ENCODE measurements at places on chromosomes 16 and 17. TPM values are rescaled to one million over a fixed set of nuclear protein-coding genes. Genes with fewer than 3 reads are reported as not detected.

GRCh38 chr17:4853208-4853671 lies 20.1 kb downstream of the MINK1 start:
- DNase-seq, result no peak
- no peak overlapping the region for H3K4me3 ChIP-seq
- H3K4me1 ChIP-seq, result peaks cover 38% of the 10 kb centered on the region
- H3K27me3 ChIP-seq, result no peaks in the 10 kb centered on the region
- H3K27ac ChIP-seq, result peak overlapping the region; percentile 77

The PRSS36 gene
- total RNA-seq, result 0.34 TPM

DNA sequence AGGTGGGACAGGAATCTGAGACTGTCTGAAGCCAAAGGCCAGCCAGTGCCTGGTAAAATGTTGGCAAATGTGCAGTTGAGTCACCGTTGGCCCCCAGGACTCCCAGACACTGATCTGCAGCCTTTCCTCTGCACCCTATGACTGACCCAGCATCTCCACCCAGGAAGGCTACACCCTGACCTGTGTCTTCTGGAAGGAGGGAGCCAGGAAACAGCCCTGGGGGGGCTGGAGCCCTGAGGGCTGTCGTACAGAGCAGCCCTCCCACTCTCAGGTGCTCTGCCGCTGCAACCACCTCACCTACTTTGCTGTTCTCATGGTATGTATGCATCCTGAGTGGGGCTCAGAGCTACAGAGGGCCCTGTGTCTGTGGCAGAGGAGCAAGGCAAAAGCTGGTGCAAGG lies 24.0 kb downstream of the ADGRG5 start:
- no peaks in the 10 kb centered on the region for H3K4me1 ChIP-seq
- no peak for DNase-seq
- H3K4me3 ChIP-seq, result no peak overlapping the region
- H3K27ac ChIP-seq, result no peak overlapping the region
- H3K36me3 ChIP-seq, result peaks cover 24% of the 10 kb centered on the region

- no peak overlapping the region for H3K4me3 ChIP-seq
- no peaks in the 10 kb centered on the region for H3K36me3 ChIP-seq
- no peak for DNase-seq
- H3K27me3 ChIP-seq, result no peaks in the 10 kb centered on the region
These were observed 235.3 kb downstream of the ZFHX3 start for GRCh38 chr16:72812672-72813071.

The NDUFAB1 gene
- total RNA-seq, result 148 TPM

GRCh38 chr17:73696251-73696650 lies 52.0 kb upstream of the SDK2 start:
- no peak overlapping the region for H3K27ac ChIP-seq
- H3K27me3 ChIP-seq, result peaks cover 2% of the 10 kb centered on the region
- no peaks in the 10 kb centered on the region for H3K36me3 ChIP-seq
- no peak for DNase-seq
- no peaks in the 10 kb centered on the region for H3K4me1 ChIP-seq
- H3K4me3 ChIP-seq, result no peak overlapping the region

The ABCC12 gene
- total RNA-seq, result not detected

The JPT1 gene
- total RNA-seq, result 271 TPM

DNA sequence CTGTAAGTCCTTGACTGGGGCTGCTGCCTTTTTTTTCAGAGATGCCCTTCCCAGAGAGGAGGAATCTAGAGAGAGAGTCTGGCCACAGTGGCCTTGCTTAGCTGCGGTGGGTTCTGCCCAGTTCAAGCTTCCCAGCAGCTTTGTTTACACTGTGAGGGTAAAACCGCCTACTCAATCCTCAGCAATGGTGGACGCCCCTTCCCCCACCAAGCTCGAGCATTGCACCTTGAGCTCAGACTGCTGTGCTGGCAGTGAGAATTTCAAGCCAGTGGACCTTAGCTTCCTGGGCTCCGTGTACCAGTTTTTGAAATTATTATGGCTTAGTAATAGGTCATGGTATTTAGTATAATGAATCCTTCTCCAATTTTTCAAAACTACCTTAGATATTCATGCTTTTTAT lies 395.4 kb downstream of the NPIPA7 start:
- no peaks in the 10 kb centered on the region for H3K4me1 ChIP-seq
- H3K36me3 ChIP-seq, result no peaks in the 10 kb centered on the region
- H3K27ac ChIP-seq, result no peak overlapping the region
- H3K27me3 ChIP-seq, result no peaks in the 10 kb centered on the region
- no peak for DNase-seq

DNA sequence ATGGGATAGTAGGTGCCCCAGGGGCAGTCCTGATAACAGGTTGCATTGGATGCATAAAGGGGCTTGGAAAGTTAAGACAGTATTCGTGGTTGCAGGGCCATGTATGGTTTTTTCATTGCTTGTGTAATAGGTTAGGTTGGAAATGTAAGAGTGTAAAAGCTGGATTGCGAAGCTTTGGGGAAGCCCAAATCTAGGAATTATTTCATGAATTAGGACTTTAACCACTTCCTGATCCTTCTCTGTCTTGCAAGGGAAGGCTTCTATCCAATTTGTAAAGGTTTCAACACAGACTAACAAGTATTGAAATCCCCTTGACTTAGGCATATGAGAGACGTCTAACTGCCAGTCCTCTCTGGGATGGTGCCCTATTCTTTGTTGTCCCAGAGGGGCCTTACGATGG lies 7.8 kb upstream of the CCL17 start:
- peaks cover 4% of the 10 kb centered on the region for H3K27me3 ChIP-seq
- no peak overlapping the region for H3K27ac ChIP-seq
- DNase-seq, result no peak

GRCh38 chr16:50909831-50910735 lies 168.2 kb downstream of the CYLD start:
- DNase-seq, result no peak
- H3K27me3 ChIP-seq, result peaks cover 7% of the 10 kb centered on the region
- no peak overlapping the region for H3K27ac ChIP-seq
- H3K4me1 ChIP-seq, result no peaks in the 10 kb centered on the region
- H3K4me3 ChIP-seq, result no peak overlapping the region

- peaks cover 32% of the 10 kb centered on the region for H3K4me1 ChIP-seq
- H3K36me3 ChIP-seq, result peaks cover 9% of the 10 kb centered on the region
- DNase-seq, result no peak
- H3K27me3 ChIP-seq, result no peaks in the 10 kb centered on the region
- H3K4me3 ChIP-seq, result peak overlapping the region; percentile 59
These were observed 13.7 kb downstream of the C16orf95 start for GRCh38 chr16:87303431-87303930.

The G6PC1 gene
- total RNA-seq, result not detected

DNA sequence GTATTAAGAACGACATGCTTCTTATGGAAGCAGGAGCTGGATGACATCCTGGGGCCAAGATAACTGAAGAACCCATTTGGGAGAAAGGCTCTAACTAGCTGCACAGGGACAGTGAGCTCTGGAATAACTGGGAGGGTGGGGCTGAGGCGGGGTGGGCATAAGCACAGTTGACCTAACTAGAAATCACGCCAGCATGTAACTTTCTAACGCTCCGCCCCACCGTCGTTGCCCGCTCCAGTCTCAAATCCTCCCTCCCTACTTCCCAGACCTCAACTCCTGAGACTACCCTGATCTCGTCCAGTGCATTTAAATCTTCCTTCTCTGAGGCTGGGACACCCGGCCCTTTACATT lies 436 bp downstream of the PHB1 start:
- peak overlapping the region; percentile 98 for H3K4me3 ChIP-seq
- no peak for DNase-seq
- peaks cover 9% of the 10 kb centered on the region for H3K4me1 ChIP-seq
- peaks cover 3% of the 10 kb centered on the region for H3K27me3 ChIP-seq
- peak overlapping the region; percentile 95 for H3K27ac ChIP-seq

DNA sequence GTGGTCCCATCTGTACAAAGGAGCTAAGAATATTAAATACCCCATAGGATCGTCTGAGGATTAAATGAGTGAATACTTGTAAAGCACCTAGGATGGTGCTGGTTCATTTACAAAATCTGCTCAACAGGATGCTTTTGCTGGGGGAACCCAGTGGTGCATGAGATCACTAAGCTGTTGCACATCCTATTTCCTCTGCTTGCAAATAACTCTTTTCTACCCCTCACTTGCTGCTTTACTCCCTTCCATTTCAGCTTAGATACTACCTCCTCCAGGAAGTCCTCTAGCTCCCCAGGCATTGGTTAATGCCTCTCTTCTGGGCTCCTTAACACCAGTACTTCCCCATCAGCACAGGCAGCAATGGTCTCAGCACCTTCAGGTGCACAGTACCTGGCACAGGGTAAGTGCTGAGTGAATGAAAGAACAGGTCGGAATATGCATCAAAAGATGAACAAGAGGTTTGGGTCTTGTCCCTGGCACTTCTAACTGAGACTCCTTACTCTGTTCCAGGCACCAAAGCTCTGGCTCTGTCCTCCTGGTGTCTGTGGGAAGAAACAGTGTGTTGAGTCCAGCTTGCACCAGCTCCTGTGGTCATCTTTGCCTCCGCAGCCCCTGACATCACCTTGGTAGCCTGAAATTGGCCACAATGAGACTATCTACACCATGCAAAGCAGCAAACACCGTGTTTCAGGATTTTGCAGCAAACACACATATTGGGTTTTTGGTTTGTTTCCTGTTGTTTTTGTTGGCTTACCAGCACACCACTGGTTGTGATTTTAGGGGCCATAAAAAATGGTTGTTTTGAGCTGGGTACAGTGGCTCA lies 24.1 kb upstream of the IL21R start:
- H3K27me3 ChIP-seq, result no peaks in the 10 kb centered on the region
- peak overlapping the region; percentile 81 for H3K4me3 ChIP-seq
- peaks cover 49% of the 10 kb centered on the region for H3K4me1 ChIP-seq
- peaks cover 5% of the 10 kb centered on the region for H3K36me3 ChIP-seq

DNA sequence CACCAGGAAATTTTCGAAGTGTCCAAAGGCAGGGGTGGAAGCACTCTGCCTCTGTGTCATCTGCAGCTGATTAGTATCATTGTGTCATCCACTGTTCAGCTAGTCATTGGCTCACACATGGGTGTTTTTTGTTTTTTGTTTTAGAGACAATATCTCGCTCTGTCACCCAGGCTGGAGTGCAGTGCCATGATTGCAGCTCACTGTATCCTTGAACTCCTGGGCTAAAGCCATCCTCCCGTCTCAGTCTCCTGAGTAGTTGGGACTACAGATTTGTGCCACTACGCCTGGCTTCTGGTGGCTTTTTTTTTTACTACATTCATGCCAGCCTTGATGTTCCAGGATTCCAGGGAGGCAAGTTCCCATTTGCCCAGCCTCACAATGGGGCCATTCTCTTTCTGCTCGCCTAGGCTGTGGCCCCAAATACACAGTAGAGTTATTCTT lies 32.5 kb upstream of the MYO18A start:
- H3K27ac ChIP-seq, result no peak overlapping the region
- H3K4me3 ChIP-seq, result no peak overlapping the region
- H3K36me3 ChIP-seq, result no peaks in the 10 kb centered on the region
- H3K4me1 ChIP-seq, result no peaks in the 10 kb centered on the region
- peaks cover 3% of the 10 kb centered on the region for H3K27me3 ChIP-seq

All from activated T-helper 1 cell treated with anti-CD3 and anti-CD28 coated beads, Interleukin-12 subunit alpha, Interleukin-12 subunit beta, Interleukin-2, Interleukin-4 antibody, amounts not matched to agents 30 ng/mL and 10 ng/mL and 1 ng/mL, durations not matched to agents 14 hours and 24 hours and 36 hours (primary cell).